Mucosa of gallbladder (tissue), 1 donor: ENCODE measurements at places on chromosomes 4 and X. TPM values are rescaled to one million over a fixed set of nuclear protein-coding genes. Genes with fewer than 3 reads are reported as not detected.

DNA sequence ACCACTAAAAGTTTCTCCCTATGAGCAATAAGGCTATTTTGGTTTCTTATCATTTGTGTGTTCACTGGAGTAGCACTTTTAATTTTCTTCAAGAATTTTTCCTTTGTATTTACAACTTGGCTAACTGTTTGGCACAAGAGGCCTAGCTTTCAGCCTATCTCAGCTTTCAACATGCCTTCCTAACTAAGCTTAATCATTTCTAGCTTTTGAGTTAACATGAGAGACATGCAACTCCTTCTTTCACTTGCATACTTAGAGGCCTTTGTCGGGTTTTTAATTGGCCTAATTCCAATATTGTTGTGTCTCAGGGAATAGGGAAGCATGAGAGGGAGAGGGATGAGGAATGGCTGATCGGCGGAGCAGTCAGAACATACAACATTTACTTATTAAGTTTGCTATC, 349.8 kb downstream of the OPHN1 start:
- DNase-seq, result no peak

The CYSLTR1 gene
- total RNA-seq, result 3.5 TPM

GRCh38 chr4:77151241-77151640, 5.8 kb upstream of the CCNG2 start:
- no peak for DNase-seq

The TRIM61 gene
- total RNA-seq, result 2.8 TPM

The FGFBP2 gene
- 0.58 TPM for total RNA-seq

DNA sequence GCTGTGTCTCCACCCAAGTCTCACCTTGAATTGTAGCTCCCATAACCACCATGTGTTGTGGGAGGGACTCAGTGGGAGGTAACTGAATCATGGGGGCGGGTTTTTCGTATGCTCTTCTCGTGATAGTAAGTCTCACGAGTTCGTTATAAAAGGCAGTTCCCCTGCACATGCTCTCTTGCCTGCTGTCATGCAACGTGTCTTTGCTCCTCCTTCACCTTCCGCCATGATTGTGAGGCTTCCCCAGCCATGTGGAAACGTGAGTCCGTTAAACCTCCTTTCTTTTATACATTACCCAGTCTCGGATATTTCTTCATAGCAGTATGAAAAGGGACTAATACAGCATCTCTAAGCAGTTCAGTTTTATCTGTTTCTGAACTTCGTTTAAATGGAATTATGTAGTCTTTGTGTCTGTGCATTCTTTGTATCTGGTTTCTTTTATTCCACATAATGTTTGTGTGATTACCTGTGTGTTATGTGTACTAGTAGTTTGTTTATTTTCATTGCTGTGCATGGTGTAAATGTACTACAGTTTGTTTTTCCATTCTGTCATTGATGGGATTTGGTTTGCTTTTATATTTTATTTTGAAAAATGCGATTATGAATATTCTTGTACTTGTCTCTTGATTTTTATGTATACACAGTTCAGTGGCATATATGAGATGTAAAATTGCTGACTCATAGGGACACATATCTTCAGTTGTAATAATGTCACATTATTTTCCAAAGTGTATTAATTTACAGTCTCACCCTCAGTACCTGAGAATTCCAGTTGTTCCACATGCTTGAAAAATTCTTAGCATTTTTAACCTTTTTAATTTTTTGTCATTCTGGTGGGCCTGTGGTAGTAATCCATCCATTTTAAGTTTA, 304.9 kb downstream of the GBA3 start:
- DNase-seq, result no peak

The HPGDS gene
- total RNA-seq, result 7.8 TPM

DNA sequence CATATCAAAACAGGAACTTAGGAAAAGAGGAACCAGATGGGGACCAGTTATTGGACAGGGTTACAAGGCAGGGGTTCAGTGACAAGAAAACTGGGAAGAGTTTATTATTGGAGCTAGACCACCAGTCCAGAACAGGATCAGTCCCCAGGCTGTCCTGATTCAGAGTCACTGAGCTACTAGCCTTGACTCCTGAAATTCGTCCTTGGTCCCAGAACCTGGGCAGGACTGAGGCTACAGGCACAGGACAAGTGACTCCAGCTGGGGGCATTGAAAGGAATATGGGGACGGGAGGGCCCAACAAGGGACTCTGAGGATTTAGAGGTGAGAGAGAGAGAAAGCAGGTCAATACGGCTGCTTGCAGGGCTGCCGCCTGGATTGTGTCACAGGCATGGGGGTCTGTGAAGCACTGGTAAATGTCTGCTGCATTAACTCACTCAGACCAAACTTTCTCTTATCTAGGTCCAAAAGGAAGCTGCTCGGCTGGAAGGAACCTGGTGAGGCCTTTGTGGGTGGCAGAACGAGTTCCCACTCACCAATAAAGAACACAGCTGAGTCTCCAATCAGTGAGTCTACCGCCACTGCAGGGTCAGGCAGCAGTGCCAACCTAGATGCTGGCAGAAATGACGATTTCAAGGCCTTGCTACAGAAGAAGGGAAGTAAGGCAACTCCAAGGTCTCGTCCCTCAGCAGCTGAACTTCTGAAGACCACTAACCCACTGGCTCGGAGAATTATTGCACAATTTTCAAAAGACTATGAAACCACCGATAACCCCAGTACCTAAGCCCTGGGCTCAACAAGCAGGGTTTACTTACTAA, 11.3 kb upstream of the RTL5 start:
- DNase-seq, result no peak

- DNase-seq, result no peak
Observed at GRCh38 chr4:179586460-179586859, 2144.2 kb upstream of the AGA start.

GRCh38 chr4:166838975-166839614, 395.2 kb downstream of the SPOCK3 start:
- DNase-seq, result no peak

GRCh38 chr4:85607624-85608023, 132.7 kb downstream of the ARHGAP24 start:
- no peak for DNase-seq
